CD8-positive, alpha-beta T cell (primary cell): ENCODE measurements at places on chromosomes 4 and X.

DNA sequence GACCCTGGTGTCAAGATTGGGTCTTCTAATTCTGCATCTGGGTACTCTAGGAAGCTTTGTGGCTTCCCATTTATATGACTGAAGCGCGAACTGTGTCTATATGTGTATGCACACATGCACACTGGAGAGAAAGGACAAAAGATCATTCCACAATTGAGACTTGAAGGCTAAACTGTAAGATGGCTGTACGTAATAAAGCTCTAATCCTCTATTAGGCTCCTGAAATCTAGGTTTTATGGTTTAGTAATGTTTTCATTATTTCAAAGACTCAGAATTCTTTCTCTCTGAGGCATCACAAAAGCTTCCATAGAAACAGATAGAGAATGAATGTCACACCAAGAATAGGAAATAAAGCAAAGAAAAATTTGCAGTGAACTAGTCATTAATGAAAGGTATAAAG is 320.7 kb upstream of the FTHL17 start:
- no peak for DNase-seq

GRCh38 chr4:81921751-81922159 is 450.0 kb upstream of the RASGEF1B start:
- DNase-seq, result no peak

- DNase-seq, result no peak
Measured at GRCh38 chrX:117713411-117713810, 403.2 kb downstream of the KLHL13 start.

- no peak for DNase-seq
Measured at GRCh38 chr4:2057382-2058065, 1.6 kb upstream of the NAT8L start.

GRCh38 chr4:74659576-74660411 is 134.5 kb downstream of the BTC start:
- DNase-seq, result peak; percentile 21
